ENCODE measurements at places on chromosomes 12 and 14.

GRCh38 chr14:85300107-85300506 is 229.8 kb upstream of the FLRT2 start:
- no peak overlapping the region for H3K4me3 ChIP-seq
- H3K4me1 ChIP-seq: no peaks in the 10 kb centered on the region
- no peak for DNase-seq
- H3K36me3 ChIP-seq: no peaks in the 10 kb centered on the region

DNA sequence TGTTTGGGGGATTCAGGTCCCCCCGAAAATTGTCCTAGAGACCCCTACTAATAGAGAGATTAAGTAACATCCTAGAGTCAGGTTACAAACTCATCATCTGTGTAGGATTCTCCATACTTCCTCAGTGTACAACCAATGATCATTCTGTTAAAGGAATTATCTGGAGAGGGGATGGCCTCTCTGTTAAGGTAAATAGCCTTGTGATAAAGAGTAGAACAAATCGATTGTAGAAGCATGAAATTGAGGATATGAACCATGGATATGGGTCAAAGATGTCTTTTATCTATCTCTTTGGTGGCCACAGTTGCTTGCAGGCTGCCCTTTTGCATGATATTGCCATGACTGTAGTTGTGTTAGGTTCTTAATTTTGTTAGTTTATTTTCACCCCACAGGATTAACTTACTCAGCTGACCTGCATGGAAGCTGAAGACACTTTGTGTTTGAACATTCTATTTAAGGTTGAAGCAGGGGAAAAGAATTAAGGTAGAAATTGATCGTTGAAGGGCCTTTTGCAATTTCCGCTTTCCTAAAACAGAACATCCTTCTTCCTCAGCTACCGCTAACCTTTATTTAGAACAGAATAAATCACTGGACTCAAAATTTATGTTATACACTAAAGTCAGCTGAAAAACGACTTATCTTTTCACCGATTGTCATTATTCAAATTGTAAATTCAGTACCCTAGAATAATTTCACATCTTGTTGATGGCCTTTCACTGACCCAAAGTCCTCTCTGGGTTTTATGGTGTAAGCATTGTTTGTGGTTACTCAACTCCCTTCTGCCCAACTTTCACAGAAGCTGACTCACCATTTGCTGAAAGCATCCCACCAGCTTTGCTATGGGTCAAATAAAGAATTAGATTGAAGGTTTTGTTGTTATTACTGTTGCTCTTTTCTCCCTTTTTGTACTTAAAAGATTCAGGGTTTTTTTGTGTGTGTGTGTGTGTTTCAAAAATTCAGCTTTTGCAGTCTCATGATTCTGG is 52.3 kb downstream of the IRAK3 start:
- H3K36me3 ChIP-seq: no peaks in the 10 kb centered on the region
- no peak overlapping the region for H3K4me3 ChIP-seq
- no peaks in the 10 kb centered on the region for H3K27me3 ChIP-seq

- DNase-seq: peak; percentile 76
- peak overlapping the region; percentile 79 for H3K4me3 ChIP-seq
- H3K27me3 ChIP-seq: no peaks in the 10 kb centered on the region
- H3K36me3 ChIP-seq: no peaks in the 10 kb centered on the region
- H3K27ac ChIP-seq: peak overlapping the region; percentile 98
These were observed 136.4 kb upstream of the KRAS start for GRCh38 chr12:25386831-25387731.

DNA sequence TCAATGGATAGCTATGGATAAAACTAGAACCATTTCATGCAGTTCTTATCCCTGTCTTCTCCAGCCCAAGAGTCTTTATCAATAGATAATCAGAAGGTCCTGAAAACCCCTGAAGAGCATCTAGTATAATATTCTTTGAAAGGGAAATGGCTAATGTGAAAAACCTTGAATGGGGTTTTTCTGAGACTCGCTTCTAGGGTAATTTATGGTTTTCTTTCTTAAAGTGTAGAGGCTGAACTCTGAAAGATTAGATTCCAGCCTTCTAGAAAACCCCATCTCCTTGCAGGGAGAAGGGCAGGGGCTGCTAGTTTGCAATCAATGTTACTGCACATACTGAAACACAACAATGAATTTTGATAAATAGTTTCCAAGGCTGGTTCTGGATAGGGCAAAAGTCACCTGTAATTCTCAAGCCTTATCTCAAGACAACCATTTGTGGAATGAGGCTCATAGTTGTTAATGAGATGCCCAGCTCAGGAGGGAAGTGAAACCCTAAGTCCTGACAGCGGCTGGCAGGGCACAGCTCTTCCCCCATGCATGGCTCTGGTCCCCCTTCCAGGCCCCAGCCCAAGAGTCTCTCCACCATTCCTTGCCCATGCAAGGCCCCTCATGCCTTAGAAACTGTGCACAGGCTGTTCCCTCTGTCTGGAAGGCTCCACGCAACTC is 33.7 kb upstream of the PYGL start:
- no peak overlapping the region for H3K4me3 ChIP-seq
- peak overlapping the region; percentile 87 for H3K27ac ChIP-seq
- no peaks in the 10 kb centered on the region for H3K36me3 ChIP-seq
- DNase-seq: no peak
- H3K4me1 ChIP-seq: peaks cover 48% of the 10 kb centered on the region

GRCh38 chr12:55227643-55228042 is 6.8 kb downstream of the OR10A7 start:
- H3K27me3 ChIP-seq: no peaks in the 10 kb centered on the region
- no peaks in the 10 kb centered on the region for H3K36me3 ChIP-seq
- no peak for DNase-seq

All from gastrocnemius medialis (tissue), 4 donors.